Head of caudate nucleus (tissue), 42 donors: ENCODE measurements at places on chromosomes 3 and 15.
A peak's percentile ranks its signal among the peaks of the same experiment; 100 is the strongest.

- no peak for DNase-seq
Measured at GRCh38 chr15:45442507-45443135, 64.3 kb upstream of the GATM start.

GRCh38 chr3:38782148-38782547 is 33.9 kb downstream of the SCN10A start:
- DNase-seq = no peak

GRCh38 chr3:130569461-130570365 is 52.7 kb downstream of the COL6A6 start:
- DNase-seq = no peak

DNA sequence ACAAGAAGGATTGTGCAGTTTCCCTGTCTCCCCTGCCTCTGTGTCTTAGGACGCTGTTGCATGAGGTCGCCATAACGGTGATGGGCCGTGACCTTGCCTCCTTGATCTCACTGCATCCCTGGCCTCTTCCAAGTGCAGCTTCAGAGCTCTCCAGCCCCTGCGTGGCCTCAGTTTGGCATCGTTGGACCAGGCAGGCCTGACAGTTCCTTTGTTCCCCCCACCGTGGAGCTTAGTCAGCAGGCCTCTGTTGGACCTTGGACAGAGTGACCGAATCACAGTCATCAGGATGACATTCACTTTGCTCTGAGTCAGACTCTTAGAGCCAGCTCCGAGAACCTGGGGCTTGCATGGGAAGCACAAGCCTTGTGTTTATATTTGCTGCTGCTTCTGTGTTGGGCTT is 139.4 kb downstream of the OPA1 start:
- DNase-seq = no peak

DNA sequence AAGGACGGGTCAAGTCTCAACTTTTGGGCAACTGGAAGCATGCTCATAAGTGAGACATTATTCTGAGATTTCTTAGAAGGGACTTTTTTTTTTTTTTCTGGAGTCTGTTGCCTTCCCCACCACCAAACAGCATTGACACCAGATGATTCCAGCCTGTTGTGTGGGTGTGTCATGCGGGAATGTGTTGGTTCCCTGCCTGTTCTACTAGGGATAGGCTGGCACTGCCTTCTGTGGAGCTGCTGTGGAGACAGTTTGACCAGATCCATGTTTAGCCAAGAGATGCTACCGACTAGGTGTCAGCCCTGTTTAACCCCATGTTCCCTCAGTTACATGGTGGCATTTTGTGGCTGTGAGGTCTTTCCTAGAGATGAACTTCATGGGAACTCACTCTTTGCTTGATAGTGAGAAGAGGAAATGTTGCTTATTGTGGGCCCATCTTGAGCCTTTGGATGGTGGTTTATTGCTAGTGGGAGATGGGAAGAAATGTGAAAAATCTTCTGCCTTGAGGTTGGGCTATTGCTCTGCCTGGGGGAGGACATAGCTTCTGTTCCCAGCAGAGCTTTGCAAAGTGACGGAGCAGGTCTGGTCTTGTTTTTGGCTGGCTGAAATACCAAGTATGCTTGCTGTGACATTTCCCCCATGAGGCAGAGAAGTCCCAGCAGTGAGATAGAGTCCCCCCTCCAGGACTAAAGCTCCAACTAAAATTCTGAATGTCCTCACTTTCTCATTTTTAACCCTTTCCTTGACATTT is 31.3 kb downstream of the TRAK1 start:
- no peak for DNase-seq

DNA sequence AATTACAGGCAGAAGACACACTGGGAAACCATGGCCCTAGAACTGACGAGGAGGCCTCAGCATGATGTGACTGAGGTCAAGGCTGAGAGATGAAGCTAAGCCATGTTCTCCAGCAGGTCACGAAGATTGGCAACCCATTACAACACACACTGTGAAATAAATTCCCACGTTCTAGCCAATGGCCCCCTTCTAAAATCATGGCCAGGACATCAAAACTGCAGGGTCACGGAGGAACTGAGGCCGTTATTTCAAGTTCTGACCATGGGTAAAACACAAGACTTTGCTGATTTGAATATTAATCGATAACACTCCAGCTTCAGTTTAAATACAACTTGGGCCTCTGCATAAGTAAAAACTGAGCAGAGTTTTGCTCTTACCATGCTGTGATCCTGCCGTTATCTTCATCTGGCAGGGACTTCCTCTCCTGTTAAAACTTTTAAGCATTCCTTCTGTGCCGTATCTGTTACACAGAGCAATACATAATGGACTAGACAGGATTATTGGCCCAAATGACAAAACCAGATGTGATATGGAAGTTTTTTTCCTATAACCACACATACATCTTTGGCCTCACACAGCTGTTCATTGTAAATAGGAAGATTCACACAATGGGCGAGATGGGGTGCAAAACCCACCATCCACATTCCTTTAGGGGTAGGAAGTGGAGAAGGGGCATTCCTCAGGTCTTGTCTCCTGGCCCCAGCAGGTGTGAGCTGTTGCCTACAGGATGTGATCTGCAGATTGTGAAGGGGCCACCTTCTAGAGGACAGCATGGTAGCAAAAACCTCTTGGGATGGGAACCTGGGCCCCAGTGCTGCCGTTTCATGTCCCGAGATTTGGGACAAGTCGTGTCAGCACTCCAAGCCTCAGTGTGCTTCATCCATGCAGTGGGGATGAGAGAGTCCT is 207.4 kb downstream of the OPA1 start:
- DNase-seq = no peak

GRCh38 chr3:173065543-173065981 is 75.5 kb downstream of the SPATA16 start:
- no peak for DNase-seq

GRCh38 chr3:62134061-62134496 is 239.3 kb downstream of the FEZF2 start:
- DNase-seq = no peak

DNA sequence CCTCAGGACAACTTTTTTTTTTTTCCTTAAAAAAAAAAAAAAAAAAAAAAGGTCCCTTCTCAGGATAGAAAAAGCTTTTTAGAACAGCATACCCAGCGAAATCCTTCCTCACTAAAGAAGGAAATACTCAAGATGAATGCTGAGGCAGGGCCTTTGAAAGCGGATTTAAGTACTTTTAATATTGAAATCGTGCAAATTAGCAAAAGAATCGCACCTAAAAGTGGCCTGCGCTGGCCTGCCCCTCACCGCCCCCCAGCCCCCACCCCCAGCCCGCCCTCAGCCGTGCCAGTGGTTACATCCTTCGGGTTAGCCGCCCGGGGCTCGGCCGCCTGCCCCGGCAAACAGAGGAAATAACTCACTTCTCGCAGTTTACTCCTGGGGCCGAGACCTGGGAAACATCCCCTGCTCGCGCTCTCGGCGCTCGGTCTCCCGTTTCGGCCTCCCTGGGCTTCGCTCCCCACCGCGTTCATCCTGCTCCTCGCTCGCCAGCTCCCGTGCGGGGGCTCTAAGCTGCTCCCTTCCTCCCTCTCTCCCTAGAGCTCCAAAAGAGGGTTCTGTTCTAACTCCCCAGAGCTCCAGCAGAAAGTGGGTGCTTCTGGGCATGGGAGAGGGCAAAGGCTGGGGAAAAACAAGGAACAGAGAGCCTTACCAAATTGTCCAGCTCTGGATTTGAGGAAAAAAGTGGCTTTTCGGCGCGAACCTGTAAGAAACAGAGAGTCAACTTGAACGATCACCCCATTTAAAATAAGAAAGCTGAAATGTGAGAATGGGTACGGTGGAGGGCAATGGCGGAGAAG is 5.2 kb downstream of the MEIS2 start:
- DNase-seq = peak; percentile 64

DNA sequence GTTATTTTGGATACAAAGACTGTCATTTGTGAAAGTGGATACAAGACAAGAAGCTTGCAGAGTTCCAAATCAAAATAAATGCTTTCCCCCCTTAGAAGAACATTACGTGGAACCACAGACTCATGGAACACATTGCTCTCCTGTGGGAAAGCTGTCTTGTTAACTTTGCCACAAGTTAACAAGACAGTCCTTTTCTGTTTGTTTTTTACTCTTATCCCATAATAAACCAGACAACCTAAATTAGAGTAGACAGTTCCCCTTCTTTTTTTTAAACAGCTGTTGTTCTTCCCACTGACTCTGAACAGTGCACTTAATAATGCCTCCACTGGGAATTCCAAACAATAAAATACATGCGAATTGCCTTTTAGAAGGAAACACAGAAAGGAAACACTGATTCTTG is 255.3 kb upstream of the UBE2E2 start:
- DNase-seq = no peak

- no peak for DNase-seq
Measured at GRCh38 chr15:55222588-55222987, 25.8 kb upstream of the RSL24D1 start.

- no peak for DNase-seq
Measured at GRCh38 chr3:77134769-77135168, 94.9 kb downstream of the ROBO2 start.

GRCh38 chr15:98903377-98904018 is 104.1 kb downstream of the PGPEP1L start:
- no peak for DNase-seq

GRCh38 chr3:102304550-102304949 is 130.3 kb upstream of the ZPLD1 start:
- no peak for DNase-seq

GRCh38 chr15:68252925-68253534 is 23.5 kb upstream of the CLN6 start:
- peak; percentile 66 for DNase-seq

- DNase-seq = no peak
Measured at GRCh38 chr15:56383010-56383409, 17.8 kb downstream of the TEX9 start.

- no peak for DNase-seq
Measured at GRCh38 chr3:28171962-28172361, 69.5 kb upstream of the CMC1 start.
